ENCODE measurements at places on chromosomes 6 and 20.

DNA sequence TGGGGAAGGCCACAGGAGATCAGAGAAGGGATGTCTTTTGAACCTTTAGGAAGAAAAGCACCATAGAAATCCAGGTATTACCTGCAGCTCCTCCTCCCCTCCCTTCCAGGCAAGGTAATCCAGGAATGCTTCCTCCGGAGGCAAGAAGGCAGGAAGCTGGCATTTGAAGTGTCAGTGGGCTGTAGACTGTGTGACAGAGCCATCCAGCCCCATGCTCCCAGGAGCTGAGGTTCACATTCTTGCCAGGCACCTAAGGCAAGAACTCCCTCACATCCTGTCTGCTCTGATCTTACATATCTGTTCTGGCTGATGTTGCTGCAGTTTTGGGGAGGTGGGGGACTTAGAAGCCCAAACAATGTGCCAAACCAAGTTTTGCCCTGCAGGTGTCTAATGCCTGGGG lies 27.8 kb upstream of the SCUBE3 start:
- no peak for DNase-seq

GRCh38 chr20:46031701-46032254 lies 2.8 kb downstream of the SLC12A5 start:
- DNase-seq, result peak; percentile 51

GRCh38 chr6:151196555-151196954 lies 43.2 kb upstream of the AKAP12 start:
- DNase-seq, result no peak

GRCh38 chr6:170212956-170213636 lies 77.8 kb downstream of the DLL1 start:
- no peak for DNase-seq

GRCh38 chr6:37285861-37286311 lies 27.9 kb upstream of the TMEM217 start:
- DNase-seq, result no peak

- DNase-seq, result no peak
Observed at GRCh38 chr6:53765270-53765669, 29.5 kb upstream of the LRRC1 start.

DNA sequence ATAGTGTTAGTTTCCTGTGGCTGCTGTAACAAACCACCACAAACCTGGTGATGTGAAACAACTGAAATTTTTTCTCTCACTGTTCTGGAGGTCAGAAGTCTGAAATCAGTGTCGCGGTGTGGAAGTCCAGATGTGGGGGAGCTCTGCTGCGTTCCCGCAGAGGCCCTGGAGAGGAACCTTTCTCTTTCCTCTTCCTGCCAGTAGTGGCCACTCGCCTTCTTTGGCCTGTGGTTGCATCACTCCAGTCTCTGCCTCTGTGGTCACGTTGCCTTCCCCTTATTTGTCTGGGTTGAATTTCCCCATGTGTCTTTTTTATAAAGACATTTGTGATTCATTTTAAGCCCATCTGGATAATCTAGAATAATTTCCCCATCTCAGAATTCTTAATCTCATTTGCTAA lies 295.5 kb upstream of the FLRT3 start:
- DNase-seq, result no peak

GRCh38 chr6:80436663-80437062 lies 330.2 kb downstream of the BCKDHB start:
- no peak for DNase-seq

DNA sequence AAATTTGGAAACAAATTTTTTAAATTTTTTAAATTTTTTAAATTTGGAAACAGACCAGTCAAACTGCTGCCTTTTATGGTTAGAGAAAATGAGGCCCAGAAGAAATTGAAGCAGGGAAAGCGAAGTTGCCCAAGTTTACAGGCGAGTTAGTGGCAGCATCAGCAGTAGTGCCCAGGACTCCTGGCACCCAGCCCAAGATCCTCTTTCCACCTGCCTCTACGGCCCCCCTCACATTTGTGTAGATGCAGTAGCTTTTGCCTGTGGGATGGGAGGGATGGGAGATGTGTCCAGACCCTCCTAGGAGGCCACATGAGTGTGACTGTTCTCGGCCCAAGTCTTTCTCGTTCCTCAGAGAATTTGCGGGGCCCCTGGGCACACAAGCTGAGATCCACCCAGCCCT lies 49.8 kb downstream of the HNF4A start:
- no peak for DNase-seq

- no peak for DNase-seq
Observed at GRCh38 chr6:46925563-46926253, 4.0 kb upstream of the ADGRF5 start.

DNA sequence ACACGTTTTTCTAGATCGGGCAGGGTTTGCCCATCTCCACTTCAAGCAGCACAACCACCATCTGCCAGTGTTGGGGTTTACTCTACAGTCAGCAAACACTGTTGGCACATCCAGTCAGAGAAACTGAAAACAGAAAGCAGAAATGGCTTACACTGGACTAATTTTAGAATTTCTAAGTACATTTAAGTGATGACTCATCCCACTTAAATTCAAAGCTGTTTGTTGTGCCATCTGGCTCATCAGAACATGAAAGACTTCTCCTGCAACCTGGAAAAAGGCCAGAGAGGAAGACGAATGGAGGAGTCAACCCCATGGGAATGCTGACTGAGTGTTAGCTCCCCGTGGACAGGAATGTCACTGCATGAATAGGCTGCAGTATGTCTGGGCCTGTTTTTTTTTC lies 21.8 kb downstream of the FAM209B start:
- DNase-seq, result no peak

DNA sequence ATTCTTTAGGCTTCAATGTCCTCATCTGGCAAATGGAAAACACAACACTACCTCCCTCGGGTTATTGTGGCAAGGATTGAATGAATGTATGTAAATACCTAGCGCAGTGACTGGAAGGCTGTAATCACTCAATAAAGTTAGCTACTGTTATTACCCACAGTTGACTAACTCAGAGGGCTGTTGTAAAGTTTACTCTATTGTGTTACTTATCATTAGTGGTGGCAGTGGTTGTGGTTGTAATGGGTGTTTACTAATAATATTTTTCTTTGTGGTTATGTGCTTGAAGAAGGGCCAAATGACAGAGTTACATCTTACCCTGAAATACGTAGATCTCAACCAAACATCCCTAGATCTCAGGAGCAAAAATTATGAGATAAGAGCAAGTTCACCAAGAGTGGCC lies 42.0 kb upstream of the PXDC1 start:
- no peak for DNase-seq

DNA sequence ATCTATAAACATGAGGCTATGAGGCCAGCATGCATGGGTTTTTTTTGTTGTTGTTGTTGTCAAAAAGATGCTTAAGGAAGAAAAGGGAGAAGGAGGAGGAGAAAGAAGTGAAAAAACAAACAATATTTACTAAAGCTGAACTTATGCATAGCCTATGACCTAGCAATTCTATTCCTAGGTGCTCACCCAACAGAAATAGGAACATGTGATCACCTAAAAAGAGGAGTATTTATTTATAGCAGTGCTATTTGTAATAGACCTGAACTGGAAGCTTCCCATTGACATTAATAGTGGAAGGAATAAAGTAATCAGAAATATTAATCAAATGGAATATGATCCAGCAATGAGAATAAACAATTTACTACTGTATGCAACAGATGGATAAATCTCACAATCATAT lies 156.5 kb upstream of the OLIG3 start:
- DNase-seq, result no peak

- DNase-seq, result no peak
Observed at GRCh38 chr6:166605752-166606151, 19.3 kb upstream of the RAMACL start.

DNA sequence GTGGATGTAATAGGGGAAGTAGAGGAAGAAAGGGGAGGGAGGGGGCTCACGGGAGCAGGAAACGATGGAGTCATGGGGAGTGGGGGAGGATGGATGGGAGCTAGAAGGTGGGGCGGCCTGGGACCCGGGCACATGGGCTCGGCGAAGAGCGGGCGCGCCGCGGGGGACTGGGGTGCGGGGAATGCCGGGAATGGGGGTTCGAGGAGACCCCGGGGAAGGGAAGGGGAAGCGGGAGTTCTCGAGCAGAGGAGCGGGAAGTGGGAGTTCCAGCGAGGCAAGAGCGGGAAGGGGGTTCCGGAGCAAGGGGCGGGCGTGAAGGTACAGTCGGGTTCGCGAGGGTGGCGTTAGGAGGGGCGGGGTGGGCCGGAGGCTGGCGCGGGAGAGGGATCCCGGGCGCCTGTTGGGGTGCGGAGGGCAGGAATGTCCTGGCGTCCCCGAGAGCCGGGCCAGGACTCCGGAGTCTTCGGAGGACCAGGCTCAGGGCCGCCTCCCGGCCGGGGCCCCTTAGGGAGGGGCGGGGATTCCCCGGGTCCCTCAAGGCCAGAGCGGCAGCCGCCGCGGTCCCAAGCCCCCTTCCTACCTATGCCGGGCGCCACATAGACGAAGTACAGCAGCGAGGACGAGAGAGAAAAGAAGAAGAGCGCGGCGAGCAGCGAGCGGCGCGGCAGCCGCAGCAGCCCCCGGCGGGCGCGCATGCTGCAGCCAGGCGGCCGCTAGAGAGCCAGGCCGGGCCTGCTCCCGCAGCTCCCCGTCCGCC lies 504 bp downstream of the B4GALT5 start:
- no peak for DNase-seq

DNA sequence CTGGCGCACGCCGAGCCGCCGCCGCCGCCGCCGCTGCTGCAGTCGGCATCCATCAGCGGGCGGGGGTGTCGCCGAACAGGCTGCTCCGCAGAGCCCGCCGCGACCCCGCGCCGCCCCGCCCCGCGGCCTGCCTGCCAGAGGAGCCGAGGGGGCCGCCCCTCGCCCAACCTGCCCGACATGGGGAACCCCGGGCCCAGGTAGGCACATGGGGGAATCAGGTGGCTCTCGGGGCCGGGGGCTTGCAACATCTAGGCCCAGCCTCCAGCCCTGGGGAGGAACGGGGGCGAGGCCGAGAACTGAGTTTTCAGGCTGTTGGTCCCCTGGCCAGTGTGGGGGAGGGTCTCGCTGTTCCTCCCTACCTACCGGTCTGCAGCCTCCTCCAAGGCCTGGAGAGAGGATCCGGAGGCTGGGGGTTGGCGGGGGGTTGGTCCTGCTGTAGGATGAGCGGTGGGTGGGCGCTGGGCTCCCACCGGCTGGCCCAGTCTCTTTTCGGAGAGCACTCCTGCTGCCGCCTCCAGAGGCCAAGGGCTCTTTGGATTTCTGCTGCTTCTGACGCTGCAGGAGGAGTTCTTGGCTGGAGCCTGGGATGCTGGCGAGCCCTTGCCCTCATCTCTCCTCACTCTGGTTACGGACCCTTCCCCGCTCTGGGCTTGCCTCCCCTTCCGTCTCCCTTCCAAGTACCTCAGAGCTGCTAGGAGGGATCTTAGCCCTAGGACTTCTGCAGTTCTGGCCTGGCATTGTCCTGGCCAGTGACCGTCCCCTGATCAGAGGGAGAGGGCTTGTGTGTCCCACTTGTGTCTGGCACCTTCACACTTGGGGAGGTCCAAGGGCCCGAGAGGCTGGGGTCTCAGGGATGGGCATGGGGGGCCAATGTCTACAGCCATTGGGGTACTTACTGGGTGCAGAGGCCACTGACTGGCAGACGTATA lies at the start of gene EPB41L1:
Gene EPB41L1 (plus strand): TSS at position 41 of the 929 bp plus-strand sequence. CDS start 19,038 bp downstream, outside the sequence.
- no peak for DNase-seq

DNA sequence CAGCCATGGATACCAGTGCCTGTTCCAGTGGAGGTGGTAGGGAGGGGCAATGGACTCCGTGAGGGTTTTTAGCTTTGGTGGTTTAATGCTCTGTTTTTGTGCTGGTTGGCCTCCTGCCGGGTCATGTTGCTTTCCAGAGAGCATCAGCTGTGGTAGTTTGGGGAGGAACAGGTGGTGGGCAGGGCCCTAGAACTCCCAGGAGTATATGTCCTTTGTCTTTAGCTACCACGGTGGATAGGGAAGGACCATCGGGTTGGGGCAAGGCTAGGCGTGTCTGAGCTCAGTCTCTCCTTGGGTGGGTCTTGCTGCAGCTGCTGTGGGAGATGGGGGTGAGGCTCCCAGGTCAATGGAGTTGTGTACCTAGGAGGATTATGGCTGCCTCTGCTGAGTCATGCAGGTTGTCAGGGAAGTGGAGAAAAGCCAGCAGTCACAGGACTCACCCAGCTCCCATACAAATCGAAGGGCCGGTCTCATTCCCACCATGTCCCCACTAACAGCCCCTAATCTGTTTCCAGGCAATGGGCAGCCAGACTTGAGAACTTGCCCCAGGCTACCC lies 38.9 kb downstream of the MRAP2 start:
- DNase-seq, result no peak

- DNase-seq, result no peak
Observed at GRCh38 chr20:53381568-53382262, 211.9 kb downstream of the ZNF217 start.

- no peak for DNase-seq
Observed at GRCh38 chr20:42678895-42679294, 510.8 kb downstream of the PTPRT start.

GRCh38 chr20:6916938-6917337 lies 149.5 kb downstream of the BMP2 start:
- DNase-seq, result no peak

DNA sequence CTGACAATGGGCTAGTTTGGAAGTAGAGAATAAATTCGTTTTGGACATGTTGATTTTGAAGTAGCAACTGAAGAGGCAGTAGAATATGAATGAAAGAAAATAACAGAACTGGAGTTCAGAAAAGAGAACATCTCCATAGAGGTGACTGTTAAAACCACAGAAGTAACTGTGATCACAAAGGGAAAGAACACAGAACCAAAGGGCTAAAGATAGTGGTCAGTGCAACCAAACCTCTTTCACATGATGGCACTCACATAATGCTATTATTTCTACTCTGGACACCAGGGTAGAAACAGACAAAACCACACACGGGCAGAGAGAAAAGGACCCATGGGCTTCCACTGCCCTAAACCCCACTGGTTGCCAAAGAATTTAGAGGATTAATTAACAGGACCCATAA lies 58.5 kb downstream of the CDK19 start:
- DNase-seq, result no peak

GRCh38 chr6:152118678-152119077 lies 311.2 kb downstream of the ESR1 start:
- DNase-seq, result no peak

DNA sequence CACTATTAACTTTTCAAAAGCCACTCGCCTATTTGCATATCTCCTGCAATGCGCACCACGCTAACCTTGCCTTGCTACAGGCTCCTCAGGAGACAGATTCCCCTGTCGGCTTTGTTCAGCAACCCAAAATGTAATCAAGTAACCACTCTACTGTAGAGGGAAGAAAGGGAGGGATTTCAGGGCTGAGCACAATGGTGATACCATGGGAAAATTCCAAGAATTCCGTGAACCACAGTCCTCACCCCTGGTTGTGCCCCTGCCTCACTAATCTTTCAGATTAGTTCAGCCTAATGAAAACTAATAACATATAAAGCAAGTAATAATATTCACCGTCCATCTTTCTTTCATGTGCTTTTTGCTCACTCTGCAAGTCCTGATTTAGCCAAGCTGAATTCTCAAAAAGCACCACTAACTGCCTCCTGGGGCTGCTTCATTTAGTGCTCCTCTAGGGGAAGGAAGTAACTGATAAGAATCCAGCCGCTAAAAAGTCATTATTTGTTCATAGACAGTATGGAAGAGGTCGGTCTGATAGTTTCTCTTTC lies 6.6 kb downstream of the CITED2 start:
- no peak for DNase-seq
